Sigmoid colon (tissue), 7 donors: ENCODE measurements at places on chromosomes 11 and 22. TPM values are rescaled to one million over a fixed set of nuclear protein-coding genes. Genes with fewer than 3 reads are reported as not detected.
A peak's percentile ranks its signal among the peaks of the same experiment; 100 is the strongest.

GRCh38 chr11:8813658-8814057 lies 97.3 kb upstream of the AKIP1 start:
- DNase-seq = peak; percentile 92

GRCh38 chr22:42294034-42294985 lies 23.9 kb upstream of the TCF20 start:
- DNase-seq = no peak

GRCh38 chr11:117016747-117017146 lies 81.5 kb downstream of the SIK3 start:
- DNase-seq = no peak

DNA sequence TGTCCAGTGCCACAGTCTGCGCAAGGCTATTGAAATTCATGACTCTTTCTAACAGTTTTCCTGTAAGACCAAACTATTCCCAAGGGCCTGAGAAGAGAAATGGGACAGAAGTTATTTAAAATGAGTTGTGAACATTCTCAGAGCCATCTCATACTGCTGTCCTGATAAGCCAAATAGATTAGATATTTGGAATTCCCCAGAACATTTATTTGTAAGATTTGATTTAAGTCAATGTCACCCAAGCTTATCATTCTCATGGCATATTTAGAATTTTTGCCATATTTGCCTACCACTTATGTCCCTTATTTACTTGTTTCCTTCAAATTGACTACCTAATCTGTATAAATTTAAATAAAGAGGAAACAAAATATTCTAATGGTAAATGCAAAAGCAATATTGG lies 82.4 kb downstream of the NAV2 start:
- DNase-seq = no peak

- DNase-seq = no peak
These were observed 110.3 kb upstream of the TMEM45B start for GRCh38 chr11:129705341-129705740.

CHADL gene
- polyA plus RNA-seq = 4.2 TPM
